Non-pigmented ciliary epithelial cell (primary cell): ENCODE measurements at places on chromosomes 11 and 22.
A peak's percentile ranks its signal among the peaks of the same experiment; 100 is the strongest.

- DNase-seq: no peak
Measured at GRCh38 chr22:23259916-23260644, 79.8 kb downstream of the BCR start.

DNA sequence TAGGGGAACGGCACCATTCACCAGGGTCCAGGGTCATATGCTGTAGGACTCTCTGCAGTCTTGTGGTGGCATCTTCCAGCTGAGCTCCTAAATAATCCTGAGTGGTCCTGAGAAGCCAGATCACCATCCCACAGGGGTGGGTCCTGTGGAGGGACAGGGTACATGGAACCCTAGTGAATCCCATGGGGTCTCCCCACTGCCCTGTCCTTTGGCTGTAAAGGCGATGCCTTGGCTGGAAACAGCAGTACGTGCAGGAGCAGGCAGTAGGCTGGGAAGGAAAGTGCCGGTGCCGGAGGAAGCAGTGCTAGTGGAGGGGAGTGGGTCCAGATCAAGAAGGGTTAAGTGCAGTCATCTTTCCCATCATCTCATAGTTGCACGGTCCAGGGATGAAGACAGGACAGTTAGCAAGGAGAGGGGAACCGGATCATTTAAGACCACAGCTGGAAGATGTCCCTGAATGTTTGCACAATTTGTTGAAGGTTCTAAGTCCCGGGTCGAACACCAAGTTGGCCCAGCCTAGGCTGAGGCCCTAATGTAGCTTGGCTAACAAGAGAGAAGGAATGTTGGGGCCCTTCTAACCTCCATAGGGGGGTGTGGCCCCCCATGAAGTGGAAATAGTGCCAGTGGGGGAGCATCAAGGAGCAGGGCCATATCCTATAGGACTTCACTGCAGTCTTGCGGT is 18.1 kb downstream of the TSPAN32 start:
- DNase-seq: no peak

DNA sequence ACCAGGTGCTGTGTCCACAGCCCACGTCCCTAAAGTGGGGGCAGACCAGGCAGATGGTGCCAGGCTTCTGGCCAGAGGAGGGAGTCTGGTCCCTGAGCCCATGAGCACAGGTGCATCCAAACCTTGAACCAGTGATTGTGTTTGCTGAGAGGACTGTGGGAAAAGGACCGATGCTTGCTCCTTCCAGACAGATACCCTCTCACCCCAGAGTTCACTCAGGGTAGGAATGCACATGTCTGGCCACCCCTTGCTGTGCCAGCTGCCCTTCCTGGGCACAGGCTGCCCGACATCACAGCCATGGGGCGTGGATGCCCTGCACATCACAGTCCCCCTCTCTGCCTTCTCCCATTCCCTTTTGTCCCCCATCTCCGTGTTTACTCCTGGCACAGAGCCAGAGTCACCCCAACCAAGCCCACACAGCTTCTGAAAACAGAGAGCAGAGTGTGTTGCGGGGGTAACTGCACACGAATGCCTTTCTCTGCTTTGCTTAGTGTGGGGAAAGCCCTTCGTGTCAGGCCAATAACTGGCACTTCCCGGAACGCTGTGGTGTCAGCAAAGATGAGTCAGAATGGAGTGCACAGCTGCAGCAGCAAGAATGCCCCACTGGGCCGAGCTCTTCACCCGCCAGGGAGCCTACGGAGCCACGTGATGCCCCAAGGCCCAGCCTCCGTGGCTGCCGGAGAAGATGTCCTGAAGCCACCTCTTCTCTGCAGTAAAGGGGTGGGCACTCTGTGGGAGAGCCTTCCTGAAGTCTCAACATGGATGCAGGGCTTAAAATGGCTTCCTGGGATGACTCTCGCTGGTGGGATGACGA is 7.6 kb downstream of the CARS1 start:
- peak; percentile 84 for DNase-seq

GRCh38 chr11:74593463-74593862 is 1.1 kb downstream of the POLD3 start:
- no peak for DNase-seq
